ENCODE measurements at places on chromosomes 11 and 22. TPM values are rescaled to one million over a fixed set of nuclear protein-coding genes. Genes with fewer than 3 reads are reported as not detected.
A peak's percentile ranks its signal among the peaks of the same experiment; 100 is the strongest.

- DNase-seq = peak; percentile 48
Observed at GRCh38 chr11:22666688-22667439, 453 bp downstream of the GAS2 start.

DNA sequence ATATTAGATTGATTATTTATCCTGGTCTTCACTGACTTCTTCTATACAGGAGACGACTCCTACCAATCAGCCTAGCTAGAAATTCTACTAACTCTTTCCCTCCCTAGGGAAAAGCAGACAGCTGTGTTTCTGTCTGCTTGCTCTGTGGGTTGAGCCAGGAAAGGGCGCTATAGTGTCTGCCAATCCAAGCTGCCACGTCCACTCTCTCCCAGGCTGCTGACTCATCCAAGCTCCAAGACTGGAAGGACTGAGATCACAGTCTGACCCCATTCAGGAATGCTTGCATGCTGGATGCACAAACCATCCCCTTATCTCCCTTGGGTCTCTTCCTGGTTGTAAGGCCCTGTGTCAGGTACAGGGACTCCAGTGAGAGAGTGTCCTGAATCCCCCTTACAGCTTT, 955.6 kb downstream of the OPCML start:
- no peak for DNase-seq

DNA sequence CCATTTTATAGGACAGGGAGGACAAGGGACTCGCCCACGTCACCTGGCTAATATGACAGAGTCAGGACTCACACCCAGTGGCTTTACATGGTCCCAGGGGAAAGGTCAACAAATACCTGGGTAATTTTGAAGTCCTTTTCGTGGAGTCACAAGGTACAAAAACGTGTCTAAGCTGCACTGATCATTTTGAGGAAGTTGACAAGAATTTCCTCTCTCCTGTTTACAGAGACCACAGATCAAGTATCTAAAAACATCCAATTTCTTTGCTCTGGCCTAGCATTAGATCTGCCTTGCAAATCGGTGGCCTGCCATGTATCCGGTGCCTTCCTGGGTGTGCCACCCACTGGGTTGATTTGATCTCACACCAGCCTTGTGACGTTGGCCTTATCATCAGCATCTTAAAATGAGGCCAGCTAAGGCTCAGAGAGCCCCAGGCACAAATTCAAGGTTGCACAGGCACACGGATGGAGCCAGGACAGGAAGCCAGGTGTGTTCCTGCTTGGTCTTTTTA, 17.6 kb downstream of the GDPD5 start:
- no peak for DNase-seq

The CD6 gene
- 2.2 TPM for total RNA-seq

- DNase-seq = no peak
Observed at GRCh38 chr11:41334007-41334933, 125.2 kb downstream of the LRRC4C start.

- no peak for DNase-seq
Observed at GRCh38 chr11:1674173-1675131, 22.5 kb upstream of the KRTAP5-6 start.

DNA sequence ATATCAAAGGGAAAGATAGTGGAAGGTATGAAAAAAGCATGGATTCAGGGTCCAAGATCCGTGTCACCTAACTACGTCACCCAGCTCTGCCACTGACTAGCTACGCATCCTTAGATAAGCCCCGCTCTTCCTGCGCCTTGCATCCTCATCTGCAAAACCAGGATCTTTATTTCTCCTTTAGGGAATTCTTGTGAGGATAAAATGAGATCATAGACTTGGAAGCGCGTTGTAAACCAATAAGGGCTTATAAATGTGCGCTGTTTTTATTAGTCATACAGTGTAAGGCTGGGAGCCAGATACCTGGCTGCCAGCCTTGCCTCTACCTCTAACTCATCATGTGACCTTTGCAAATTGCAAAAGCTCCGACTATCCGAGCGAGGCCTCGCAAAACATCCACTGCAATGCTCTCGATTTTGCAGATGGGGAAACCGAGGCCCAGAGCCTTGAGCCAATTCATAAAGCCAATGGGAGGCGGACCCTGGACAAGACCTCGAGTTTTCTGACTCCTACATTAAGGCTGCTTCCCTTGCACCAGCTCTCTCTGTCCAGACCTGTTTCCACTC, 753 bp downstream of the PRPF19 start:
- no peak for DNase-seq

- DNase-seq = no peak
Observed at GRCh38 chr11:57497303-57498247, 17.9 kb downstream of the SLC43A1 start.

GRCh38 chr22:47401976-47402770, 639.7 kb downstream of the TBC1D22A start:
- no peak for DNase-seq

GRCh38 chr11:67177399-67178281, 58.6 kb downstream of the KDM2A start:
- no peak for DNase-seq

The TRIM51 gene
- total RNA-seq = not detected

DNA sequence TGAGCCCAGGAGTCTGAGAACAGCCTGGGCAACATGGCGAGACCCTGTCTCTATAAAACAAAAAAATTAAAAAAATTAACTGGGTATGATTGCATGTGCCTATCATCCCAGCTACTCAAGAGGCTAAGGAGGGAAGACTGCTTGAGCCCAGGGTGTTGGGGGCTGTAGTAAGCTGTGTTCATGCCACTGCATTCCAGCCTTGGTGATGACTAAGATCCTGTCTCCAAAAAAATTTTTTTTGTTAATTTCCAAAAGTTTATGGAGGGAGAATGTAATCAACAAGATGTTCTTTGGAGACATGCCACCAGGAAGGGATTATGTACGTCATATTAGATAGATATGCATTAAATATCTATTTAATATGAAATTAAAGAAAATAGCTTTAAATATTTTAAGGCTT, 267.5 kb downstream of the SBF2 start:
- DNase-seq = no peak

DNA sequence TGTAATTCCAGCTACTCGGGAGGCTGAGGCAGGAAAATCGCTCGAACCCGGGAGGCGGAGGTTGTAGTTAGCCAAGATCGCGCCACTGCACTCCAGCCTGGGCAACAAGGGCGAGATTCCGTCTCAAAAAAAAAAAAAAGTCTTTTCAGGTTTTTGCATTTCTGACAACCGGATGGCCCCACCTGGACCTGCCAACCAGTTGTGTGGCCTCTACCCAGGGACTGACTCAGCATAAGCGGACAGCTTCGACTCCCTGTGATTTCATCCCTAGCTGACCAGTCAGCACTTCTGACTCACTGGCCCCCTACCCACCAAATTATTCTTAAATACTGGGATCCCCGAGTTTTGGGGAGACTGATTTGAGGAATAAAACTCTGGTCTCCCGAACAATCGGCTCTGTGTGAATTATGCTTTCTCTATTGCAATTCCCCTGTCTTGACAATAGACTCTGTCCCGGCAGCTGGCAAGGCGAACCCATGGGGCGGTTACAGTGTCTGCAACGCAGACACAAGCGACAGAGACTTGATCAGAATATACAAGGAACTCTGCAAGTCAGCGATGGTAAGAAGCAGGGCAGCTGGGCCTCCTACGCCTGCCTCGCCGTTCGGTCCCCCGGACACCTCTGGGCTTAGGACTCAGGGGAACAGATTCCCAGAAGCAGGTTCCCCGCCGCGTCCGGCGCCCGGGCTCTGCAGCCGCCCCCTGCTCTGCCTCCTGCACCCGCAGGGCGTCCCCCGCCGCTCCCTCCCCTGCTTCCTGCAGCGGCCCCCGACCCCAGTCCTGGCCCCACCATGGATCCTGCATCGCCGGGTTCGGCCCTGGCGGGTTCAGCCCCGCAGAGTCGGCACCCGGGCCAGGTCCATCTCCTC, 741 bp upstream of the TALDO1 start:
- no peak for DNase-seq

DNA sequence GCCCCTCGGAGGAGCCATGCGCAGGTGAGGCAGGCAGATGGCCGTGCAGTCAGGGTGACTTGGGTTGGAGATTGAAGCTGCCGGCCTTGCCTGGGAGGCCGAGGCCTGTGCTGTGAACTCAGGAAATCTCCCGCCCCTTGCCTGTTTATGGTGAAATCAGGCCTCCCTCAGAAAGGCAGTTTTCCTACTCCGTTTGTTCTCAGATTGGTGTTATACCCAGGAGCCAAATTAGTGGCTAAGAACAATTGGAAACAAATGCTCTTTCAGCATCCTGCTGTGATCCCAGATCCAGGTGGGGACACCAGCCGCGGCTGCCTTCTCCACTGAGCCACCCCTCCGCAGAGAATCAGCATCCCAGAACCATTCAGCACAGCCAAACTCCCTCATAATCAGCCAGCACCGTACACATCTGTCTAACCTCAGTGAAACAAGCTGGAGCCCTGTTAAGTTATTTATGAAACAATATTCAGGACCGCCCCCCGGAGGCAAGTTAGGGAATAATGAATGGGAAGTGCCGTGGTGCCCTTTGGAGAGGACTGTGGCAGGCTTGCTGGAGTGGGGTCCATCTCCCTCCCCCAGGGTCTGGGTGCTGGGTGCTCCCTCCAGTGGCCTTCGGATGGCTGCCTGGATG, 60.0 kb downstream of the PKNOX2 start:
- no peak for DNase-seq

The MMP7 gene
- total RNA-seq = 2.2 TPM

The TRIM49 gene
- total RNA-seq = not detected

- peak; percentile 67 for DNase-seq
Observed at GRCh38 chr11:94740083-94741021, 27.8 kb upstream of the AMOTL1 start.

GRCh38 chr11:83115551-83115950, 41.4 kb upstream of the PCF11 start:
- no peak for DNase-seq

The KIAA1671 gene
- total RNA-seq = 57.0 TPM

- DNase-seq = no peak
Observed at GRCh38 chr11:27388869-27389268, 25.9 kb upstream of the CCDC34 start.

DNA sequence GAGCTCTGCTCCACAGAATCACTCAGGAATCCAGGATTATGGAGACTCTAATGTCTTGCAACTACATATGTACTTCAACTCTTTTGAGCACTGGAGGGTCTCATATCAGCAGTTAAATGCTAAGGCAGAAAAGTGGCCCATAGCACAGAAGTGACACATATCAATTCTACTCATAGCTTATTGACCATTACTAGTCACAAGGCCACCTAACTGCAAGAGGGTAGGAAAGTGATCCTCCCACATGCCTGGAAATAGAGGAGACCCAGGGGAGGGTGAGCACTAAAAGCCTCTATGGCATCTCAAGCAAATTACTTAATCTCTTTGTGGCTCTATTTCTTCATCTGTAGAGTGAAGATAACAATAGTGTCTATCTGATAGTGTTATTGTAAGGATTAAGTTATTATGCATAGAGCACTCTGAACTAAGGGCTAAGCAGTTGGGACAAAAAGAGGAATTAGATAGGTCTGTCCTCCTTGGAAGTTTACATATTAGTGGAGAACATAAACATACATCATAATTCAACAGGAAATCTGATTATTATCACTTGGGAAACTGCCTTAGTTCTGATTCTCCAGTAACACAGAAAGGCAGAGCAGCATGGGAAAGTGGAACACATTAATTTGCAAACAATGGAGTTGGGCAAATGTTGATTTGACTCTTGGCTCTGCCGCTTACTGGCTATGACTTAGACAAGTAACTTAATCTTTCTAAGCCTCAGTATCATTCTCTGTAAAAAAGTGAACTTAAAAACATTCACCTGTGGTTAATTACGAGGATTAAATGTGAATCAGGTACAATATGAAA, 25.1 kb upstream of the USP47 start:
- DNase-seq = no peak

GRCh38 chr22:24950272-24950902, 2.1 kb upstream of the KIAA1671 start:
- DNase-seq = no peak

DNA sequence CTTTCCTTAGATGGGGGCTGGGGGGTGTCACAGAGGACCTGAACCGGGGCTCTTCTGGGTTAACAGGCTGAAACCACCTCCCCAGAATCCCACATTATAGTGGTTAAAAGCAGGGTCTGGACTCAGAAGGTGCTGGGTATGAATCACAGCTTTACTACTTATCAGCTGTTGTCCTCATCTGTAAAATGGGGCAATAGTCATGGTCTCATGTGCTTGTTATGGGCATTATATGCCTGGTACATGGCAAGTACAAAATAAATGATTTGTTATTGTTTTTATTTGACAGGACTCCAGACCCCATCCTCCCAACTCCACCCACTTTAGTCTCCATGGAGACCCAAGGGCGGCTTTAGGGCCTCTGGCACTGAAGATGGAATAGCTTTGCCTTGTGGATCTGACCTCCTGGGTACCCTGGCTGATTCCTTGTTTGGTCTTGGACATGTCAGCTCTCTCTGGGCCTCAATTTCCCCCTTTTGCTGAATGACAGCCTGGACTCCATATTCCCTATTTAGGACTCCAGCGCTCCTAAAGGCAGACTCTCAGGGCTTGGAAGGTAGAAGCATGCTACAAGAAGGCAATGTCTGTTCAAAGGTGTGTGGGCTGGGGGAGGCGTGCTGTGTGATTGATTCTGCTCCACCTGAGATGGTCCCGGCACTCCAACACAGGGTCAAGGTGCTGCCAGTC, 812 bp upstream of the SMTN start:
- no peak for DNase-seq

- no peak for DNase-seq
Observed at GRCh38 chr11:27438595-27438981, 34.0 kb downstream of the LGR4 start.

The C11orf87 gene
- total RNA-seq = not detected

- DNase-seq = no peak
Observed at GRCh38 chr11:129694966-129695365, 120.7 kb upstream of the TMEM45B start.

GRCh38 chr11:45541693-45542434, 123.6 kb downstream of the CHST1 start:
- no peak for DNase-seq

The OTOG gene
- not detected for total RNA-seq

DNA sequence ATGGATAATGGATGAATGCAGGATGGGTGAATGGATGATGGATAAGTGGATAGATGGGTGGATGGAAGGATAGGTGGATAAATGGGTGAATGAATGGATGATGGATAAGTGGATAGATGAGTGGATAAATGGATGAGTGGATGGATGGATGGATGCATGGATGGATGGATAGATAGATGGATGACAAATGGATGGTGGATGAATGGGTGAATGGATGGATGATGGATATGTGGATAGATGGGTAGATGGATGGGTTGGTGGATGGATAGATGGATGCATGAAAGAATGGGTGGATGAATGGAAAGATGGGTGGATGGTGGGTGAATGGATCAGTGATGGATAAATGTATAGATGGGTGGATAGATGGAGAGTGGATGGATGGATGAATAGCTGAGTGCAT, 564.8 kb downstream of the MIAT start:
- DNase-seq = no peak
